ENCODE measurements at places on chromosomes 7 and 10. TPM values are rescaled to one million over a fixed set of nuclear protein-coding genes. Genes with fewer than 3 reads are reported as not detected.

Gene PFKFB3
- polyA plus RNA-seq, result 31.6 TPM

Gene SPDYE2
- polyA plus RNA-seq, result 10.7 TPM

Gene ATRNL1
- 38.8 TPM for polyA plus RNA-seq

Gene SUGCT
- polyA plus RNA-seq, result 2.2 TPM

Gene GRM3
- 0.19 TPM for polyA plus RNA-seq

Gene RAPGEF5
- polyA plus RNA-seq, result 33.6 TPM
